ENCODE measurements at places on chromosomes 6 and 20. TPM values are rescaled to one million over a fixed set of nuclear protein-coding genes. Genes with fewer than 3 reads are reported as not detected.
A peak's percentile ranks its signal among the peaks of the same experiment; 100 is the strongest.

- DNase-seq: no peak
Measured at GRCh38 chr6:140043762-140044378, 669.4 kb upstream of the CITED2 start.

DNA sequence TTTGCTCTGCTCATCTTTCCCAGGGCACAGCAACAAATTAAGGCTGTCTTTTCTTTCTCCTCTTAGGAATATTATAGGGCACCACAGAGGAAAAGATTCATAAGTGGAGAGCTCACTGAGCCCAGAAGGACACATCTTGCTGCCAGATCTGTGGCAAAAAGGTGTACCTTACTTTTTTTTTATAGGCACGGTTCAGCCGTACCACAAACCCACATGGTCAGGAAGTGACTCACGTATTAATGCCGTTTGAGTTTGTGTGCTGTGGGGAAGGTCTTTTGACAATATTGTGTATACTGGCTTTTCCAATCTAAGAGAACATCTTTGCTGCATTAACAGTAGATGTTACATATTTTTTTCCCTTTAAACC, 28.4 kb downstream of the PAQR8 start:
- DNase-seq: peak; percentile 77

MYT1 gene
- not detected for total RNA-seq

DNA sequence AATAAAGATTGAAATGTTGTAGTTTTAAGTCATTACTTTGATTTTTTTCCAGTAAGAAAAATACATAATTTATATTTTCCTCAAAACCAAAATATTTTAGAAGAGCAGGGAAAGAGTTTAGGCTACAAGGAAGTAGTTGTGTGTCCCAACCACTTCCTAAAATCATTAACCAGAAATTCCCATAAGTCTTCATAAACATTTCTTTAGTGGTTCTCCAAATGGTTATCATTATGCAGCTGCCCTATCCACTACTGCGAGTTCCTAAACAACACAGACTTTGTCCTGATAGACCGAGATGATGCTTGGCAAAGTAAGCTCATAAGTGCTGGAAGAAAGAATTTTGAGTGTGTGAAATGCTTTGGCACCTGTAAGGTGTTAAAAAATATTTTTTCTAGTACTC, 93.6 kb downstream of the ARMC2 start:
- no peak for DNase-seq

- DNase-seq: no peak
Measured at GRCh38 chr20:44891826-44892225, 6.3 kb downstream of the YWHAB start.

GRCh38 chr6:133644548-133644891, 244.4 kb upstream of the TCF21 start:
- no peak for DNase-seq

KIF13A gene
- total RNA-seq: 23.3 TPM

ECT2L gene
- not detected for total RNA-seq

SPATA2 gene
- total RNA-seq: 0.99 TPM

- DNase-seq: no peak
Measured at GRCh38 chr6:34705241-34705640, 8.7 kb upstream of the ILRUN start.

DNA sequence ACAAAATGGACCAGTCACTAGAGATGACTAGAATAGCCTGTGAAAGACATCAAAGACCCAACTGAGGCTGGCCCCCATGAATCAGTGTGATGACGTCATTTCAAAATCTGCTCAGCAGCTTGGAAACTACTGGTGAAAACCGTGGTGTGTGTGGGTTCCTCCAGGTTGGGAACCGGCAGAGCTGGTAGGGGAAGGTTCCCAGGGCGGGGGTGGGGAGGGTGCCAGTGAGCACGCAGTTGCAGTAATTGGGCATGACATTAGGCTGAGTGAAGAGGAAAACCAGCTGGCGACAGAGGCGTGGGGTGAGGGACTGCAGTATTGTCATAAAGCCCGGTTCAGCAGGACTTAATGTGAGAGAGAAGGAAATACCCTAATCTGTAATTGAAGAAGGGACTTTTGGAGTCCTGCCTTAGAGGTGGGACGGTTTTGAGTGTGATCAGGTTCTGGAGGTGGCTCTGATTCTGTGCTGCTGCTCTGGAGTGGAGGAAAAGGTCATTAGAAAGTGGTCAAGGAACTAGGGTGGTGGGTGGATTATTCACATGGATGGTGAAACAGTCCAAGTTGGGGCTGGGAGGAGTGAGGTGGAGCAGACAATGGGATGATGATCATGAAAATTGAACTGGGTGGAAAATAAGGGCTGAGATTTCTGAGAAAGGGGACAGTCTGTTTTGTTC, 52.0 kb upstream of the MTHFD1L start:
- peak; percentile 56 for DNase-seq

PSMG4 gene
- total RNA-seq: 31.9 TPM

POU5F1 gene
- not detected for total RNA-seq

- DNase-seq: no peak
Measured at GRCh38 chr20:21183722-21184121, 57.8 kb downstream of the KIZ start.

DNA sequence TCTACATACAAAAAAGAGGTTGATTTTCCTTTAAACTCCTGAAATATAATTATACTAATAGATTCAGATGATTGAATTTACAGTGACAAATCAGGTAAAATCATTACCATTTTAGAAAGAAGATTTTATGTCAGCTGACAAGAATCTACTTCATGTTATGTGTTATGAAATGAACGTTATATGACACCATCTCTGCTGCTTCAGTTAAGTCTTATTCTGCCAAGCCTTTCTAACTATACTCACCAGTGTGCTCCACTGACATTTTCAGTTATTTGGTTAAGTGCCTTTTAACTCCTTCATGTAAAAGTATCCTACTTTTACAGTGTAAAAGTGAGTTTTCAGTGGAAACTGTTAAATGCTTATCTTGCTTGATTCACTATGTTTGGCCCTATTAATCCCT, 80.4 kb downstream of the RWDD2A start:
- DNase-seq: no peak

DNA sequence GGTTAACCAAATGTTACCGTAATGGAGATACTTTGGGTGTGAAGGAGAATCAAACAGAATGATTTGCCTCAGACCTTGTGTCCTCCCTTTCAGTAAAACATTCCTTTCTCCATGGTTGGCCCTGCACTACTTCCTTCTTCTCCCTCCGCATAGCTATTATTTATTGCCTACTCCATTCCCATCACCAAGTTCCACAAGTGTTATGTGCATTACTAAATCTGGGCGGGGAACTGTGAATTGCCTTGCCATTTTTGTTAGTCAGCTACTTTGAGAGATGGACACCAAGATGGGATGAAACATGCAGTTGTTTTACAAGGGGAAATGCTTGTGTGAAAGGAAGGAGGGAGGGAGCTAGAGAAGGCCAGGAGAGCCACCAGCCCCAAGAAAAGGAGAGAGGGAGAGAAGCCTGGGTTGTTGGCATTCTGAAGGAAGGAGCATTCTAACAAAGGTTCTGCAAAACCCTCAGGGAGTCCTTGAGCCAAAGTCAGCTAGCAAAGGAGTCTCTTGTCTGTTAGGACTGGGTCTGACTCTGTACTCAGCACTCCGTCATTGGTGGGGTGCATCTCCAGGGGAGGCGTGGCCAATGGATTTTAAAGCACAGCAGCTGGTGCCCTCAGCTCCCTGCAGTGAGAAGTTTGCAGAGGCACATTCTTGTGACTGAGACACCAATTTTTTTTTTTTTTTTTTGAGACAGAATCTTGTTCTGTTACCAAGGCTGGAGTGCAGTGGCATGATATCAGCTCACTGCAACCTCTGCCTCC, 83.6 kb upstream of the CHD6 start:
- no peak for DNase-seq

- no peak for DNase-seq
Measured at GRCh38 chr6:108651340-108652227, 90.9 kb downstream of the FOXO3 start.

- DNase-seq: no peak
Measured at GRCh38 chr6:31922942-31923341, 4.6 kb upstream of the C2 start.

PARD6B gene
- total RNA-seq: 0.20 TPM

- DNase-seq: no peak
Measured at GRCh38 chr6:110590821-110591351, 114.5 kb upstream of the SLC22A16 start.

GRCh38 chr6:31791324-31792089, 4.0 kb downstream of the VARS1 start:
- peak; percentile 63 for DNase-seq

EYA2 gene
- not detected for total RNA-seq

MYMX gene
- not detected for total RNA-seq

DNA sequence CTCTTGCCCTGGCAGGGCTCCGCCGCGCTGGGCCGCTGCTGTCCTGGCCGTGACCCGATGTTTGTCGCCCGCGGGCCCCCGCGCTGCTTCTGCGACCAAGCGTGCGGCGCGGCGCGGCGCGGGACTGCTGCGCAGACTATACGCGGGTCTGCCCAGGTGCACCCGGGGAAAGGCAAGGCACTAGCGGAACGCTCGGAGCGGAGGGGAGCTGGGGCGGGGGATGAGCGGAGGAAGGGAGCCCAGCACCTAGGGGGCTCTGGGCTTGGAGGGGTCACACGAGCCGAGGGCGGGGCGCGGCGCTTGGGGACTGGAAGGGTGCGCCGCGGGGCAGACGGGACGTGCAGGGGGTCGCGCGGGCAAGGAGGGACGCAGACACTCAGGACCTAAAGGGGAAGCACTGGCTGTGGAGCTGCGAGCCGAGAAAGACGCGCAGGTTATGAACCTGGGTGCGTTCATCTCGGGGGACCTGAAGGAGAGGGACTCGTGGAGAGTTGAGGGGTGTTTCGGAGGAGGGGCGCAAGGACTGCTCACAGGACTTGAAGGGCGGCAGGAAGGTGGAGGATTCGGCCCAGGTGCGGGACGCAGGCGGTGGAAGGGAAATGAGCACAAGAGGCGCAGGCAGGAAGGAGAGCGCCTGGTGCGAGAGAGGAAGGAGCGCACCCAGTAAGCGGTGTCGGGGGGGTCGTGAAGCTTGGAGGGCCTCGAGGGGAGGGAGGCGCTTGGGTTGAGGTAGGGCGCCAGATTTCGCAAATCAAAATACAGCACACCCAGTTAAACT, 40.8 kb upstream of the ZNFX1 start:
- no peak for DNase-seq

DNA sequence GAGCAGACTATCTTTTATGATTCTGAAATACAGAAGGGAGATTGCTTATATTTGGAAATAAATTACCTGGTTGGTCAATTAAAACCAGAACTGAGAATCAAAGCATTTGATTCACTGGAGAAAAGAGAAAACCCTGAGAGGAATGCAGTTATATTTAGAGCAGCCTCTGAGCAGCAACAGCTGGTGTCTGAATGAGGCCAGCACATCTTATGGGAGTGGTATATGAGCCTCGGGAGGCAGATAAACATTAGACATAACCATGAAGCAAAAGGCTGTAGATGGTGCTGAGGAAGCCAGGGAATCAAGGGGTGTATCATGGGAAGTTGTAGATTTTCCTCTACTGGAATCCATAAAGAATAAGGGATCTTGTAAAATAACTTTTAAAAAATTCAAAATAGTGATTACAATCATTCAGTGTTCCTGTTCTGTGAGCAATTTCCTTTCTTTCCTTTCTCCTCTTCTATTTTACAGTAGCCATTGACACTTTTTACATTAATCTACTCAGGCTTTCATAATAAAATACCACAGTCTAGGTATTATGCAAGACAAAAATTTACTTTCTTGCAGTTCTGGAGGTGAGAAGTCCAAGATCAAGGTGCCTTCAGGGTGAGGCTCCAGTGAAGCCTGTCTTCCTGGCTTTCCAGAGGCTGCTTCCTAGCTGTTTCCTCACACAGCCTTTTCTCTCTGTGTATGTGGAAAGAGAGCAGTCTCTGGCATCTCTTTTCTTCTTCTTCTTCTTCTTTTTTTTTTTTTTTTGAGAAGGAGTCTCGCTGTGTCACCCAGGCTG, 32.8 kb upstream of the ENPP5 start:
- DNase-seq: no peak

Measured in lung microvascular endothelial cell (primary cell).